ENCODE measurements at places on chromosomes 2 and 18. TPM values are rescaled to one million over a fixed set of nuclear protein-coding genes. Genes with fewer than 3 reads are reported as not detected.
A peak's percentile ranks its signal among the peaks of the same experiment; 100 is the strongest.

- DNase-seq: no peak
These were observed 13.9 kb upstream of the SULT1C4 start for GRCh38 chr2:108363908-108364225.

DNA sequence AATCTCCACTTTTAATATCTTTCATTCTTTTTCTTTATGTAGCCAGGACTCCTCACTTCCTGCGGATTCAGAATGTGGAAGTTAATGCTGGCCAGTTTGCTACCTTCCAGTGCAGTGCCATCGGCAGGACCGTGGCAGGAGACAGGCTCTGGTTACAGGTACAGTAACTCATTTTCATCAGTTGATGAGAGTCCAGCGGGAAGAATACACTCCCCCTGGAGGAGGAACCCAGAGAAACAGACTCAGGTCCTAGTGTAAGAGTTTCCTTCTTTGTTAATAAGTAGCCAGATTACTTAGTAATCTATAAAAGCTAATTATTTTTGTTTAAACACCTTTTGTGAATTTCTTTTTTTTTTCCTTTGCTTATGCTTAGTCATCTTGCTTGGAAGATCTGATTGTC is 359.4 kb downstream of the PTPRM start:
- DNase-seq: peak; percentile 47

DNA sequence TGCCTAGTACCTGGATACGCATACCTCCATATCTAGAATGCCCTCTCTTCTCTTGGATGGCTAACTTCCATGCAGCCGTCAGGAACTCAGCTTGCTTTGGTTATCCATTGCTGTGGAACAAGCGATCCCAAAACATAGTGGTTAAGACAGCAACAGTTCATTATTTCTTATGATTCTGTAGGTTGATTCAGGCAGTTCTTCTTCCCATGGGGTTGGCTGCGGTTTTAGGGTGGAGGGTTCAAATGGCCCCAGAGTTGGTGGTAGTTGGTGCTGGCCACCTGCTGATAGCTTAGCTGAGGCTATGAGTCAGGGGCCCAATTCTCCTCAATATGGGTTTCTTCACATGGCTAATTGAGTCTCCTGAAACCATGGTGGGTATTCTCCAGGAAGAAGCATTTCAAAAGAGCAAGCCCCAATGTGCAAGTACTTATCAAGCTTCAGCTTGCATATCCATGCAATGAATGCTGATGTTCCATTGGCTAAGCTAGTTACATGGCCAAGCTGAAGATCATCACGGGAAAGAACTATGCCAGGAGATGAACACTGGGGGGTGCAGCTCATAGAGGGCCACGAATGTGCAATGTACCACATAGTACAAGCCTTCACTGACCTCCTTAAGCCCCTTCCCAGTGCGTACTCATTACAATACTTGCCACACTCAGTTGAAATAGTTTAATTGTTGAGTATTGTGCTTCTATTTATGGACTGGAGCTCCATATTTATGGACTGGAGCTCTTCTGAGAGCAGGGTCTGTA is 10.0 kb upstream of the RHOB start:
- no peak for DNase-seq

- no peak for DNase-seq
These were observed 166.7 kb downstream of the NRXN1 start for GRCh38 chr2:50865235-50865634.

GRCh38 chr2:74390606-74391005 is 10.5 kb upstream of the DCTN1 start:
- DNase-seq: no peak

DNA sequence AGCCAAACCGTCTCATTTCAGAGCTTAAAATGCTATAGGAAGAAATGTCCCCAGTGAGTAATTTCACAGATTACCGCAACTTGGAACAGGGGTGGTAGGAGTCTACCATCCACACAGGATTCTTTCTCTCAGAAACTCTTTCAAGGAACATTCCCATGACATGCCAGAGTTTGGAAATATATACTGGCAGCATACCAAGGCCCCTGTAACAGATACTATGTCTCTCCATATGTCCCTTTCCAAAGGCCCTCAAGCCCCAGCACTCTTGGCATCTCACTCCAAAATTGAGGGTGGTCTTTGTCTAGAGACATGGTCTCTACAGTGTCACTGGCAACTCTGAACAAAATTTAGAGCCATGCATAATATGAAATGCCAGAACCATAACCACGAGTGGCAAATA is 11.0 kb downstream of the FIGLA start:
- DNase-seq: no peak

DNA sequence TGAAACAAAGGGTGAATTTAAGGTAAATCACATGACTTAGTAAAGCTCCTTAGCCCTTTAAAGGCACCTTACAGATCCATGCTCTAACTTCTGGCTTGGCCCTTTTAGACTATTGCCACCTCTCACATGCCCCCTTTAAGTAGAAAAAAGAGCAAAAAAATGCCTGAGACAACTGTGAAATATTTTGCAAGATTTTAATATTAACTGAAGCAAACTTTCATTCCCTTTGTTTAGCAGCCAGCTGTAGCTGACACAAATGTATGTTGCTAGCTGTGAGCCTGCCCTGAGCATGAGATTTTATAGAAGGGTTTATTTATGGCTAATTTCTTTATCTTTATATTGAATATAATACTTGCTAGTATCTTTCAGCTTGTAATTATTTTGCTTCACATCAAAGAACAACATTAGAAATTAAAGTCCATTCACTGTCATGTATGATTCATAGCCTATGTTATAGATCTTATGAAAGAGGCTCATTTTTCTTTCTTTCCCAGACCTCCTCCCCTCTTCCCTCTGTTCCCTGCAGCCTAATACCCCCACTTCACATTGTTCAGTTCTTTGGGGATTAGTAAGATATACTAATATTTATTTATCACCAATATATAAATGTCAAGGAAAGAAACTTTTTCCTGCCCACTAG is 637.2 kb upstream of the ZEB2 start:
- no peak for DNase-seq

DNA sequence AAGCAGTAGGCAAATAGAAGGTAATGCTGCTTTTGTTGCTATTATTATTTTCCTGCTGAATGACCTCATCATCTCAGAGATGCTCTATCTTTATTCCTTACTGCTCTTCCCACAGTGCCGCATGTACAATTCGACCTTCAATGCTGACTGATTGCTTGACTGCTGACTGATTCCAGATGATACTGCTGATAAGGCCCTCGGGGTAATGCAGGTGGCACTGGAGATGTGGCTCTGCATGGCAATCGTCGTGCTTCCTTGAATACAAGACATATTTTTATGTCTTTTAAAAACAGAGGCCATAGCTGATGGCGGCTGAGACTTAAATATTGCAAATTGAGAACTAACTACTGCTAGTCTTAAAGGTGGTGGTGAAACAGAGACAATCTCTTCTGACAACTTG is 146.6 kb downstream of the LOXHD1 start:
- no peak for DNase-seq

DNA sequence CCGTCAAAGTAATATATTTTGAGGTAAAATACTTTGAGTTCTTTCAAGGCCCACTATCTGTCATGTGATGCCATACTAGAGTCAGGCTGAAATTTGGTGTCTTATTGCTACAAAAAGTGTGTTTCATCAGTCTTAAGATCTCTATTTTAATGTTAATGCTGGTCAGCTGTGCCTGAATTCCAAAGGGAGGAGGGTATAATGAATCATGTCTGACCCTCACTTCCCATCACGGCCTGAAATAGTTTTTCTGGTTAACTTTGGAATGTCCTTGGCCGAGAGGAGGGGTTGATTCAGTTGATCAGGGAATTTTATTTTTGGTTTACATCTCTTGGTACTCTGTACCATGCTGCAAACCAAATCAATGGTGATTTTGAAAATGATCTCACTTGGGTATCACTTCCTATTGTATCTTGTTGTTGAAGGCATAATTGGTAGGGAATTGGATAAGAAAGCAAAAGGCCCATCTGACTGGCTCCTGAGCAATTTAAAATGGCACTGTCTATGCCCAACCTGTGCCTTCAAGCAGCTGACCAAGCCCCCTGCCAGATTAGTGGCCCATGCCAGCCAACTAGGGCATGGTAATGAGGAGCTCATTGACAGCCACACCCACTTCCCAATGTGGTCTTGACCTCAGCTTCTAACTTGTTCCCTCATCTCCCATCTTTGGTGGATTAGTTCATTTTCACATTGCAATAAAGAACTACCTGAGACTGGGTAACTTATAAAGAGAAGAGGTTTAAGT is 6.1 kb upstream of the SLC35F5 start:
- no peak for DNase-seq

DNA sequence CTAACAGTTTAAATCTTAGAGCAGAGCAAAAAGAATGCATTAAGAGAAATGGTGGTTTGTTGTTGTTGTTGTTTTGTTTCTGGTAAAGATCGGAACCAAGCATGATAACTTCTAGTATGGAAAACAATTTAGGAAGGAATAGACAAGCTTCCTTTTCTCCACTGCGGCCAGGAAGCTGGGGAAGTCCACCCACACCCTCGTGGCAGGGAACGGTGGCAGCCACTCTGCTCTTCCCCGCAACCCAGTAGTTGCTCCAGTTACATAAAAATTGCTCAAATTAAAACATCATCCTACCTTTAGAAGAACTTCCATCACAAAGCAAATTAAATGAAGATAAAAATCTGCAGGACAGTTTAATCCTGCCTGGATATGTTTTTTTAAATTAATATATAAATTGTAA is 113.0 kb downstream of the RBMS1 start:
- no peak for DNase-seq

The ERFE gene
- 0.61 TPM for polyA plus RNA-seq

DNA sequence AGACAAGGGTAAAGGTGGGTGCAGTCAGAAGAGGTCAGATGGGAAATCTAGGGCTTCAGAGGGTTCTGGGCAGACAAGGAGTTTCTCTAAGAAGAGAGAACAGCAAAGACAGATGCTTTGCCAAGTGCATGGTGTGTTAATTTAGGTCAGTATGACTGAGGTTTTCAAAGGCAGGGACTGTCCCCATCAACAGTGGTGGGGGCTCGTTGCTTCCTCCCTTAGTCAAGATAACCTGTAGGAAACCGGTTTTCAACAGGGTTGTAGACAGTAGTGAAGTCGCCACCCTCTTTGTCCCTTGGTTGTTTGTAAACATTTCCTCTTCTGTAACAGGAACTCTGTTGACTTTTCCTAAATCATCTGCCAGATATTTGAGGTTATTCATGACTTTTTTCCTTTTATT is 11.6 kb downstream of the RAB12 start:
- DNase-seq: no peak

DNA sequence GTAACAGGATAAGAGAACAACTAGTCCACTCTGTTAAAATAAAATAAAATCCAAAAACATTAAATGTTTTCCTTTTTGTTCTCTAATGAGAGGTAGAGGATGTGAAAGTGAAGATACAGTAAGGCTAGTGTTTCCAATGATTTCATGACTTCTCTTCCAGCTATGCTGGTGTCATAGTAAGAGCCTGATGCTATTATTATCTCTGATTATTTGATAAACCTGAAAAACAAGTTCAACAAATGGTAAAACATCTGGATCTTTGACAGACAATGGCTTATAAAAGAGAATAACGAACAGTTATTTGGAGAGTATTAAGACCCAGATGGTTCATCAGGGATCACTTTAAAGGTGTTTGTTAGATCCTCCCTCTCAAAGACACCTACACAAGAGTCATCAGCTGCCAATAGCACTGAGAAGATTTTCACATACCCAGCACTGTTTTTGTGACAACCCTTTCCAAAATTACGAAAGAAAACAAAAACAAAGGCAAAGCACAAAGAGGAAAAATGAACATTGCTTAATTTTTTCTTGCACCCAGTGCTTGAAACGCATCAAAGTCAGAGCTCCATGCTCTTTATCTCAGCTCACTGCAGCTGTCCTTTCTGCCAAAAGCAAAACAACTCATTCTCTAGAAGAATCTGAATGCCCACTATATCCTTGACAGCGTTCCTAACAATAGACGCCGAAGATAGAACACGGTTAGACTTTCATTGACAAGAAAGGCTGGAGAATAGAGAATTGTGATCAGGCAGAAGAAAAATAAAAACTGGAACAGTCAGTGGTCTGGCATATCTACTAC is 168.6 kb downstream of the SLC8A1 start:
- no peak for DNase-seq

DNA sequence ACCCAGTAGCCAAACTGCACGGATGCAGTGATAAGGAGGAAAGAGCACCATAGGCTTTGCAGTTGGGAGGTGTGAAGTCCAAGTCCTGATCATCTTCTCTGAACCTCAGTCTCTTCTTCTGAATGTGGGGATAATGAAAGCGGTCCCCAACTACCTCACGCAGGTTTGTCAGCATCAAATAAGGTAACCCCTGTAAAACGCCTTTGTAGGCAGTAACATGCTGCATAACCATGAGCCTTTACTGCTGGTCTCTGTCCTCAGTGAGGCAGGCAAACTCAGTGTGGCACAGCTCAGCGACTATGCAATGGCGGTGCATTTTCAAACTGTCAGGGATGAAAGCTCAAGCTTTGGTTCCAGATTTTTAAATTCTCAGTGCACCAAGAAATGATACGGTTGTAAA is 46.1 kb downstream of the DNMT3A start:
- no peak for DNase-seq

DNA sequence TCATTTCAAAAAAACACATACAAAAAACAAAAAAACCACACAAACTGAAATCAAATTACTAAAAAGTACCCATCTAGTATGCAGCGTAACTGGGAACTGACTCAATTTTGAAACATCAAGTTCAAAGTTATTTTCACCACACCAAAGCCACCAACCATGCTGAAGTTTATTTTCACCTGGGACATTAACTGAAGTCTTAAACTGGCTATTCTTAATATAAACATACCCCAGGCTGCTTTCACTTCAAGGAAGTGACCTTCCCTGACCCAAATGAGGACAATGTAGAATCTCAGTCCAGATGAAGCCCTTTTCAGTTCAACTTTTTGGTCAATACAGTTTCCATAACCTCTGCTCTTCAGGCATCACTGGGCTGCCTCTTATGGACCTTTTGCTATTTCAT is 84.6 kb downstream of the PIGN start:
- DNase-seq: no peak

- DNase-seq: no peak
These were observed 17.6 kb upstream of the ADI1 start for GRCh38 chr2:3536682-3537632.

GRCh38 chr2:126650994-126651393 is 5.0 kb upstream of the GYPC start:
- DNase-seq: no peak

GRCh38 chr2:146987996-146988395 is 856.8 kb upstream of the ACVR2A start:
- DNase-seq: no peak

The APOB gene
- polyA plus RNA-seq: 0.09 TPM

GRCh38 chr2:120842456-120843439 is 107.1 kb downstream of the GLI2 start:
- DNase-seq: no peak

DNA sequence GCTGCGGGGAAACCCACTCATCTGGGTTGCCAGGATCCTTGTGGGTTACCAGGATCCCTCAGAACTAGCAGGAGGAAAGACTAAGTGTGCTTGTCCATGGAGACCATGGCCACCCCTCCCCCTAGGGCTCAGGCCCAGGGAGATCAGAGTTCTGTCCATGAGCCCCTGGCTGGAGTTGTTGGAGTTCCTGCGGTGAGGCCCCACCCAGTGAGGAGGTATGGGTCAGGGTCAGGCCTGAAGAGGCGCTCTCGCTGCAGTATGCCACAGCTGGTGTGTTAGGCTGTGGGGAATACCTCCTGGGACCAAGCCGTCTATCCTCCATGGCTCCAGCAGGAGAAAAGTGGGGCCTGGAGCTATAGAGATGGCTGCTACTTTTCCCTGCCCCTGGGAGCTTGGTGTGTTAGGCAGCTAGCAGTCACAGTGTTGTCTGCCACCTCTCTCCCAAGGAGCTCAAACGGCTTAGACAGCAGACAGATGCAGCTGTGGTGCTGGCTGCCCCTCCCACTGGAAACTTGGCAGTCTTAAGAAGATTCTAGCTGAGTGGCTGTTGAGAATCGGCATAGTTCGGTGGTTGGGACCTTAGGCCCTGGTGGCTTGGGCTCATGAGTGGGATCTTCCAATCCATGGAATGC is 240.3 kb upstream of the CELF4 start:
- no peak for DNase-seq

All from pancreas (tissue), 10 donors.